ENCODE measurements at places on chromosomes 2 and 18. TPM values are rescaled to one million over a fixed set of nuclear protein-coding genes. Genes with fewer than 3 reads are reported as not detected.

GRCh38 chr2:174157053-174157452, 91.3 kb downstream of the OLA1 start:
- DNase-seq, result no peak

GRCh38 chr2:196137271-196137670, 34.1 kb downstream of the STK17B start:
- no peak for DNase-seq

- DNase-seq, result no peak
Observed at GRCh38 chr2:211367293-211367692, 810.9 kb downstream of the CPS1 start.

GRCh38 chr2:14602309-14602708, 30.2 kb upstream of the LRATD1 start:
- no peak for DNase-seq

GRCh38 chr2:102620332-102620731, 979 bp downstream of the SLC9A2 start:
- no peak for DNase-seq

GRCh38 chr2:198966269-198966668, 491.5 kb downstream of the SATB2 start:
- DNase-seq, result no peak

DNA sequence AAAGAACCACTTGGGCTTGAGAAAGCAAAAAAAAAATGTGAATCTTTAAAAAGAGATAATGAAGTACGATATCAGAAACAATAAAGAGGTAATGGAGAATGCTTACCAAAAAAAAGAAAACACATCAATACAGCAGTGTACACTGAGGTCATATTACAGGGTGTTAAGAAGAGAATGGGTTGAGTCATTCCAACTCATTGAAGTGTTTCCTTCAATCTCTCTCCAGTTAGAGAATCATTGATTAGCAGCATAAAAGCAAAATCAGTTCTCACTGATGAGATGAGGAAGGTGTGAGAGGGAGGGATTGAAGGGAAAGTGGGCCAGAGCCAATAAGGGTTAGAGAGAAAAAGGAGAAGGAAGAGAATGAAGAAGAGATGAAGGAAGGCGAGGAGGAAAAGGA, 43.9 kb upstream of the SGPP2 start:
- DNase-seq, result no peak

- DNase-seq, result peak; percentile 50
Observed at GRCh38 chr18:21599585-21600525, 649 bp downstream of the ESCO1 start.

DNA sequence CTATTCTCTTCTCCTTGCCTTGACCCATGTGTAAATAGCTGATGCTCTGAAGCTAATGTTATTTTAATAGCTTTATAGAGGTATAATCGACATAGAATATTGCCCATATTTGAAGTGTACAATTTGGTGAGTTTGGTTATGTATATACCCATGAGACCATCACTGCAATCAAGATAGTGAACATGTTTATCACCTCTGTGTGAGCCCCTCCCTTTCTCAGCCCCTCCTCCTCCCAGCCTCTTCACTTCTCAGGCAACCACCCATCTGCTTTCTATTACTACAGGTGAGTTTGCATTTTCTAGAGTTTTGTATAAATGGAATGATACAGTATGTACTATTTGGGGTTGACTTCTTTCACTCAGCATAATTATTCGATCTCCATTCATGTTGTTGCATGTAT, 181.1 kb downstream of the INO80D start:
- no peak for DNase-seq

GRCh38 chr2:175690113-175690837, 311.8 kb downstream of the LNPK start:
- no peak for DNase-seq

The PDK1 gene
- 31.4 TPM for total RNA-seq

The CCDC141 gene
- 2.8 TPM for total RNA-seq

The CAVIN2 gene
- 52.4 TPM for total RNA-seq

The WDFY1 gene
- 55.2 TPM for total RNA-seq
